Stimulated activated naive B cell treated with anti-CD40 and anti-IgM and Interleukin-4, amounts not matched to agents 10 μg/mL and 1 μg/mL and 100 μg/mL, for 72 hours (primary cell): ENCODE measurements at places on chromosomes 1 and 21.

GRCh38 chr1:197515421-197515820 lies 247.4 kb downstream of the CRB1 start:
- no peak for DNase-seq

- DNase-seq = no peak
These were observed 44.8 kb downstream of the GPR161 start for GRCh38 chr1:168091720-168092550.

- no peak for DNase-seq
These were observed 22.2 kb upstream of the PRSS38 start for GRCh38 chr1:227793079-227793947.

DNA sequence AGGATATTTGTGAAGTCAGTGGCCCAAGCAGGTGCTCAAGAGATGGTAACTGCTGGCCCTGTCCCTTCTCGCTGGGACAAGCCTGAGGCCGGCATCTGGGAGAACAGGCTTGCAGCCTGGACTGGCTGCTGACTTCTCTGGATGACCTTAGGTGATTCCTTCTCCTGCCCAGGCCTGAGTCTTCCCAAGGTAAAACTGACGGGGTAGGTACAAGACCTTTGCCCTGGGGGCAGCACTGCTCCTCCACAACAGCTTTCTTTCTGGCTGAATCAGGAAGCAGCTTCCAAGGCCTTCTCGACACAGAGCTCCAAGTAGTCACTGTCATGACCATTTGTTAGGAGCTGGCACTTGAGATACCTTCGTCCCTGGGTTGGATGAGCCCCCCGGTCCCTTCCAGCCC lies 59.6 kb downstream of the DMRTB1 start:
- no peak for DNase-seq

GRCh38 chr1:159898527-159898926 lies 1.4 kb downstream of the CFAP45 start:
- no peak for DNase-seq

- no peak for DNase-seq
These were observed 5.1 kb upstream of the NPHP4 start for GRCh38 chr1:5997316-5997715.

GRCh38 chr1:190022709-190023108 lies 455.0 kb downstream of the BRINP3 start:
- DNase-seq = no peak

DNA sequence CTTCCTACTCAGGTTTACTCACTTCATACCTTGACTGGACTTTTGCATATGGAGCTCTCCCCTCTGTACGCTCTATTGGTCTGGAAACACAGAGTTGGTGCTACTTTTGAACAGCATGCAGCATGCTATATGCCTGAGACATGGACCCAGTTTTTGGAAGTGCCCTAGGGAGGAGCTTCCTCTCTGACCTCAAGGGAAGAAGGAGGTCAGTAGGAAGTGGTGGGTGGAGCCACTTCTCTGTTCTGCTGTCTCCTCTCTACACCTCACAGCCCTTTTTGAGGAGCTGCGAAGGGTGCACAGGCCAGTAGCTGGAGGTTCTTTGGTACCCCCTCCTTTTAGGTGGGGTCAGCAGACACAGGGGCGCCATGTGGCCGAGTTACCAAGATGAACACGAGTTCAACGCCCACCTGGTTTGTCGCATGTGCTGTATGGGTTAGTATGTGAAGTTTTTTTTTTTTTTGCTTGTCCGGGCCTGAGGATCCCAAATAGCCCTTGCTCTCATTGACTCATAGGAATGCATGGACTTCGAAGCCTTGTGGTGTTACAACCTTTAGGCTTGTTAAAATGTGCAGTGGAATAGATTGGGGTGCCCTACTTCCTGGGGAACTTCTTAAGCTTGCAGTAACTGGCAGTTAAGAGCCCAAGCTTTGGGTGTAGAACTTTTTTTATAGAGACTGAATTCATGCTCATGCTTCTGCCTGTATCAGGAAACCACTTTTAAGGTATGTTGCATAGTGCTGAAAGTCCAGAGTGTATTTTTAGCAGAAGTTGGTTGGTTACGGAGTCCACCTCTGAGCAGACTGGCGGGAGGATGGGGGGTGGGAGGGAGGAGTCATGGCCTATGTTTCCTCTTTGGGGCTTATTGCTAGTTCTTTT lies 10.7 kb downstream of the MACF1 start:
- DNase-seq = peak; percentile 23

DNA sequence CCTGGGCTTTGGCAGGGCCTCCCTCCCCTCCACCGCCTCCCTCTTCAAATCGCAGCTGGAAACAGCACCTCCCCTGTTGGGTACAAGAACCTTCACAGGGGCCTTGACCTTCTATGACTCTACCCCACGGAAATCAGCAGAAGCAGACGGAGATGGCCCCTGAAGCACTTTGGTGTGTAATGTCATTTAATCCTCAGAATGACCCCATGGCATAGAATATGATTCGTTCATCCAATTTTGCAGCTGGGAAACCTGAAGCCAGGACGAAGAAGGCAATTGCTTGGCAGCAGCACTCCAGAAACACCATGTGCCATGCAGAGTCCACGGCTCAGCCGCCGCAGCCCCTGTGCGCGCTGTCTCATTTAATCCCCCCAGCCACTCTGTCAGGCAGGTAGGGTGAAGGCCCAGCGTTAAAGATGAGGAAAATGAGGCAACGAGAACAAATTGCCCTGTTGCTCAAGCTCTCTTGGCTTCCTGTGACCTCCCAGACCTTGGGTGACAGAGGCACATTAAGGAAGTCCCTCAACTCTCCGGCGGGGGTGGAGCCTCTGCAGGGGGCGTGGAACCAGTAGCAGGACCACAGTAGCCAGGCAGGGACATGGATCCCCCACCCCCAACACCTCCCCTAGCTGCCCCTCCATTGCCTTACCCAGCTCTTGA lies 25.8 kb upstream of the LAPTM5 start:
- no peak for DNase-seq

DNA sequence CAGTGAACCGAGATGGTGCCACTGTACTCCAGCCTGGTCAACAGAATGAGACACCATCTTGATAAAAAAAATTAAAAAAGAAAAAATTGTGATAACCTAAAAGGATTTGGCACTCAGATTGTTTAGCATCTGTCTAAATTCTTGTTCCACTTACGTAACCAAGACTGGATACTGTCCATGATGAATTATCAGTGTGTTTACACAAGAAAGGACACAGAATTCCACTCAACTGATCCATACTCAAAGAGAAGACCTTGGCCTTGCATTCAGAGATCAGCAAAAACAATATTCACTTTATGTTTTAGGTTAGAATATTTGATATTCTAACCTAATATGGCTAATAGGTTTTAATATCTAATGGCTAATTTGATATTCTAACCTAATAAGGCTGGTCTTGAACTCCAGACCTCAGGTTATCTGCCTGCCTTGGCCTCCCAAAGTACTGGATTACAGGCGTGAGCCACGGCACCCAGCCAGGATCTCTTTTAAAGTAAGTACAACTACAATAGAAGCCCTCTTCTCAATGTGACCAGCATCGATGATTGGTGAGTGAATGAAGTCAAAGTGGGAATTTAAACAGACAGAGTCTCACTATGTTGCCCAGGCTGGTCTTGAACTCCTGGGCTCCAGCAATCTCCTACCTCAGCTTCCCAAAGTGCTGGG lies 43.1 kb upstream of the COX20 start:
- DNase-seq = no peak
